ENCODE measurements at places on chromosomes 2 and 18.

DNA sequence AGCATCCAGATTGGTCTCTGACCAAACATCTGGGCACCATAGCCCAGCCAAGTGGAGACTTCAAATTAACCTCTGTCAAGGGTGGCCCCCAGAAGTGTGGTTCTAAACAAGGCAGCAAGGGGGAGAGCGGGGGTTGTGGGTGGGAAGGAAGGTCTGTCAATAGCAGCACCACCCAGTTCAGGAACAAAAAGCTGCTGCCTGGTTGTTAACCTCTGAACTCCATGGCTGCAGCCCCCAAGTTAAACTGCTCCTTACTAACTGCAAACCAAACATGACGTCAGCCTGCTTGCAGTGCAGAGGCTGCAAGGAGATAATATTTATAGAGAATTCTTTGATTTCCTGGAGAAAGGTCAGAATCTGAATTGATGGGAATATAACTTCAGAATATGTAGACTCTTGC, 76.5 kb downstream of the ARL4C start:
- DNase-seq: no peak

GRCh38 chr2:153532140-153532539, 53.6 kb upstream of the RPRM start:
- DNase-seq: no peak

DNA sequence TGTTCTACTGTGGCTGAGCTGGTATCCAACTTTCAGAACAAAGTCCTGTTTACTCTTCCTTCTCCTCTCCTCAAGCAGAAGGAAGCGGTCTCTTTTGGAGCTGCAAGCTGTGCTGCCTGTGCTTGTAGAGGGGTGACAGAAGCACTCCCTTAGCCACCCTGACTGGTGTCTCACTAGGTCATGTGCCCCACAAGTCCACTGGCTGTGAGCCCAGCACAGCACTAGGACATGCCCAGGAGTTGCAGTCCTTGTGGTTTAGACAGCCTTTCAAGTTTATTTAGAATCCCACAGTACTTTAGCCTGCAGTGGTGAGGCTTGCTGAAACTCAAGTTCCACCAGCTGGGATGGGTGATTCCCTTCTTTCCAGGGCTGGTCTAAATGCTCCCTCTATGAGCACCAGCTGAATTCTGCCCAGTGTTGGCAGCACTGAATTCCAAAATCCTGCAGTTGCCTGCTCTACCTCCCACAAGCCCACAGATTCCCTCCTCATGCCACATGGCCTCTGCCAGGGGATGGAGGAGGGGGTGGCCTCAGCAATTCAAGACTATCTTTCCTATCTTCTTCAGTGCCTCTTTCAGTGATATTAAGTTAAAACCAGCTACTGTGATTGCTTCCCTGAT, 61.2 kb downstream of the CCDC85A start:
- no peak for DNase-seq

GRCh38 chr2:148593421-148593820, 51.1 kb upstream of the EPC2 start:
- DNase-seq: no peak

GRCh38 chr2:210370562-210370961, 55.6 kb upstream of the MYL1 start:
- no peak for DNase-seq

- DNase-seq: no peak
Observed at GRCh38 chr2:41460661-41461060, 587.2 kb upstream of the PKDCC start.

DNA sequence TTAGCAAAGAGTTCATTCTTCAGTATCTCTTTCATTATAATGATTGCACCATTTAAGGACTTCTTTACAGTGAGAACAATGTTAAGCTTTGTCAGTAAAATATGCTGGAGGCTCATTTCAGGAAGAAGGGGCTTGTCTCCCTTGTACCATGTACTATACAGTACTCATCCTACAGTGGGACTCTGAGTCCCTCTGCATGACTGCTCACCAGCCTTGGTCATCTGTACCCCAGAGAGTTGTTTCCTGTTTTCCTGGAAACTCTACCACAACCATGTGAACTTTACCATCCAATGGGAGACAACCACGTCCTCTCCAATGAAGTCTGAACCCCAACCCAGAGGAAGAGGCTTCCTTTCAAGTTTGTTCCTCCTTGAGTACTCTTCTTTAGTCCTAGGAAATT, 1171.1 kb upstream of the CRIM1 start:
- DNase-seq: no peak

DNA sequence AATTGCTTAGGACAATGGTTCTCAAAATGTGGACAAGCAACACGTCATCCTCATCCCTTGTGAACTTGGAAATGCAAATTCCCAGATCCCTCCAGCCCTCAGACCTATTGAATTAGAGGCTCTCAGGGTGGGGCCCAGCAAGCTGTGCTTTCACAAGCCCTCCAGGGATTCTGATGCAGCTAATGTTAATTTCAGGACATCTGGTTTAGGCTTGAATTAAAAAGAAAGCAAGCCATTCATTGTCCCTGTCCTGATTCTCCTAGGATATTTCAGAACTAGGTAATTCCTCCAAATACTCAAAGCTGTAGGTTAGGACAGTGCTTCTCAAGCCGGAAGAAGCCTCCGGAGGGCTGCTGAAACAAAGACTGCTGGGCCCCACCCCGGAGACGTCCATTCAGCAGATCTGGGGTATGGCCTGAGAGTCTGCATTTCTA, 26.0 kb upstream of the GLI2 start:
- no peak for DNase-seq

GRCh38 chr2:46072101-46072820, 224.9 kb upstream of the EPAS1 start:
- DNase-seq: no peak

DNA sequence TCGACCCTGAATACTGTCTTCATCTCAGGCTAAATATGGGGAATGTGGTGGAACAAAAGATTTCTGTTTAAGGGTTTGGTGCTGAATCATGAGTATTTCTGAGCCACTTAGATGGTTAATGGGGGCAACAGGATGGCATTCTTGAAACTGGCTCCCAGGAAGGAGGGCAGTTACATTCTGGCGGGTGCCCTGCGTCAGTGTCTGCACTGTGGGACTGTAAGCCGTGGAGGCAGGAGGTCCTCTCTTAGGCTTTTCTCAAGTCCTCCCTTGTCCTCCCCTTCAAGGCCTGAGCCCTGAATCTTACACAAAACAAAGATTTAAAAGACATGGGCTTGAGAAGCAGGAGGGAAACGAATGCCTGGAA, 45.7 kb downstream of the PSD4 start:
- DNase-seq: no peak

- DNase-seq: no peak
Observed at GRCh38 chr2:168198476-168199207, 48.8 kb downstream of the STK39 start.

- DNase-seq: no peak
Observed at GRCh38 chr18:13201292-13201691, 17.3 kb upstream of the LDLRAD4 start.
